Daoy (cell line): ENCODE measurements at places on chromosomes 1 and 21.

DNA sequence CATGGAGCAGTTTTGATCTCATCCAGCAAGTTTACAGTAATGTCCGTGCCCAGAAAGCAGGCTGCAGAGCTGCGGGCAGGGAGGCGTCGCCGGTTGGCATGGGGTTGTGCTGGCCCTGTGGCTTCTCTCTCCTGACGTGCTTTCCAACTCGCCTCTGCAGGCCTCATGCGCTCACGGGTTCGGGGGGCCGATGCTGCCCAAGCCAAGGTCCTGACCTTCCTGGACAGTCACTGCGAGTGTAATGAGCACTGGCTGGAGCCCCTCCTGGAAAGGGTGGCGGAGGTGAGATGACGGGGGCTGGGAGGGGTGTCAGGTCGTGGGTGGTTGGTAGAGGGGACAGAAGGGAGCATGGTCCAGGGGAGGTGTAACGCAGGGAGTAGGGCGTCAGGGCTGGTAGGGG lies 176.1 kb downstream of the GALNT2 start:
- no peak for DNase-seq

DNA sequence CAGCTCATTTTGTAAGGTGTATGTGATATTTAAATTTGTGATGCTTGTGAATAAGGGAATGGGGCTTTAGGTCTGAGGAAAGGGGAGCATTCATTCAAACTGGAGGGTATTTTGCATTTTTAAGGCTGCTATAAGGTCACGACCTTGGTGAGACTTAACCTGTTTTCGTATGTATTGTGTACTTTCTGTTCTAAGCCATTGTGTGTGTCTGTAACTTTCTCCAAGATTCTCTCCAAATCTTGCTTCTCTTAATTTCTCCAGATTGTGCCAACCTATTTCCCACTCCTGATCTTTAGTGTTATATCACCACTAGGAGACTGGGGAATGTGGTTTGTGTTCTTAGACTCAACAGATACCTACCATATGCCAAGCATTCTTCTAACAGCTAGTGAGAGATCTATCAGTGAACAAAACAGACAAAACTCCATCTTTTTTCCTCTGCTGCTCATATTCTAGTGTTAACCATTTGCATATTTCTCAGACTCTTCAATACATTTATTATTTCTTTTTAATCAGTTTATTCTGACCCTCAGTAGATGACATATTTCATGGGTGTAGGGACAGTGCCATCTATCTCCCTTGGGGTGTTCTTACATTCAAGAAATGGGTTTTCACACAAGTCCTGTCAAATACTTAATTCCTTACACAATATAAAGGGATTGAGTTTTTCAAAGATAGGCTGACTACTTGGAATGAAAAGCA lies 27.5 kb downstream of the ATP1B1 start:
- DNase-seq = no peak

DNA sequence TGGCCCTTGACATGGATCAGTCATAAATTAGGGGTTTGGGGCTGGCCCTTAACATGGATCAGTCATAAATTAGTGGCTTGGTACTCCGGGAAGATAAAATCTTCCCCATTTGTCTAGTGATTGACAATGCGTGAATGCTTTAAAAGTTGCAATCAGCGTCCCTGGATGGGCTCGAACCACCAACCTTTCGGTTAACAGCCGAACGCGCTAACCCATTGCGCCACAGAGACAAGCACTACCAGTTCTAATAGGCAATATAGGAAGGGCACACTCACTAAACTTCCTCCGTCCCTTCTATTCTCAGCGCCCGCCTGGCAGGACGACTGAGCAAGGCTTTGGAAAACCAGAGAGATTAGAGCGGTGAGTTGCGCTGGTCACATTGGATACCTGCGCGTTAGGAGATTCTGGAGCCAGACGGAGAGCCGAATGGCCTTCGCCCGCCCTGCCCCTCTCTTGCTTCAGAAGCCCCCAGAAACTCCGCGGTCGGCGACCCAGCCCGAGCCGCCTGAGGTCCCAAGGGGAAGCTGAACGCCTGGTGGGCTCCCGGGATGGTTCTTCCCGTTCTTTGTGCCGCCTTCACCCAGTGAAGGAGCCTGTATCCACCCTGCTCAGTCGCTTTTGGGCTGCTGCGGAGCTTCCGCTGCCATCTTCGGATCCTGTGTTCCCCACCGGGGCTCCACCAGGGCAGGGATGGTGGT lies 235.9 kb downstream of the FAM72C start:
- DNase-seq = peak; percentile 52

GRCh38 chr1:193013707-193014106 lies 45.5 kb downstream of the UCHL5 start:
- no peak for DNase-seq
